ENCODE measurements at places on chromosomes 5 and 9.

DNA sequence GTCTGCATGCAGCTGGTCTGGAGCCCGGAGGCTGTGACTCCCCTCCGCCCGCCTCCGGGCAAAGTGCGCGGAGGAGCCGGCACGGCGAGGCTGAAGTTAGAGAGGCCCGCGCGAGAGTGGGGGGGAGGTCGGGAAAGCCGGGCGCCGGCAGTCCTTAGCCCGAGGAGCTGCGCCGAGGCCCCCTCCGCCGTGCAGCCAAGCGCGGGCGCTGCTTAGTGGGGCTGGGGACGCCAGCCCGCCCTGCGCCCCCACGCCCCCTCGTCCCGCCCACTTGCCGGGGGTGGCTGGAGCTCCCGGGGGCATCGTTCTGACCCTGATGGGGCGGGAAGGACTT is 403 bp downstream of the NINJ1 start:
- DNase-seq = no peak

DNA sequence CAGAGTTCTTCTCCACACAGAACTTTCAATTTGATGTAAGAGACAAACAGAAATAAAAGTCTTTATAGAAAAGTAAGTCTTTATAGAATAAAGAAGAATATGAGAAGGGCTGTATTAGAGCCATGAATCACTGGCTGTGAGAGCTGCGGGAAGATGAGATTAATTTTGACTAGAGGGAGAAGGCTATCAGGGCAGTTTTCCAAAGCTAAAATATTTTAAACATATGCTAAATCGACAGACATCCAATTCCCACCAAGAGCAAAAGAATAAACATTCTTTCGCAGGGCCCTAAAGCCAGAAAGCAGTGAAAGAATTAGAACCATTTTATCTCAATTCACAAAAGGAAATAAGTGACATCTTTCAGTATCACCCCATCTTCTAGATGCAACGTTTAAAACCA is 208.3 kb upstream of the MAP3K1 start:
- DNase-seq = no peak

- DNase-seq = no peak
Observed at GRCh38 chr9:109039539-109039938, 26.2 kb upstream of the CTNNAL1 start.

- no peak for DNase-seq
Observed at GRCh38 chr9:32524892-32525708, 896 bp downstream of the RIGI start.

DNA sequence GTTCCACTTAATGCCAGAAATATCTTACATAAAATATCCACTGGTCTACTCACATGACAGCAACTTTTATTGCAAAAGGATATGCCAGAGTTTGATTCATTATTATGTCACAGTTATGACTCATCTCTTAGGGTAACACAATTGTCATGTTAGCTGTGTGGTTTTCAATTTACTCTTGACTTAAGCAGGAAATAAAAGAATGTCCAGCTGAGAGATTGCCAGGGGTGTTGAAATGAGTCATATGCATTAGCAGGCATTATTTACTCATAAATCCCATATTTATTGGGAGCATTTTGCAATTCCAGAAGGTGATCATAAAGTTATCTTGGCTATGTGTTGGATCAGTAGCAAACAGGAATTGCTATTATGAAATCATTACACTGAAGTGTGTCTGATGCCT is 1164.6 kb upstream of the CDH18 start:
- DNase-seq = no peak
